ENCODE measurements at places on chromosomes 11 and 22. TPM values are rescaled to one million over a fixed set of nuclear protein-coding genes. Genes with fewer than 3 reads are reported as not detected.
A peak's percentile ranks its signal among the peaks of the same experiment; 100 is the strongest.

- no peaks in the 10 kb centered on the region for H3K27me3 ChIP-seq
- H3K4me3 ChIP-seq: no peak overlapping the region
- H3K36me3 ChIP-seq: no peaks in the 10 kb centered on the region
- H3K4me1 ChIP-seq: peaks cover 23% of the 10 kb centered on the region
These were observed 55.7 kb downstream of the LINC01488 start for GRCh38 chr11:69537126-69537525.

- no peaks in the 10 kb centered on the region for H3K4me1 ChIP-seq
- H3K27ac ChIP-seq: no peak overlapping the region
- DNase-seq: no peak
These were observed 25.7 kb upstream of the CCDC188 start for GRCh38 chr22:20176421-20177085.

GRCh38 chr22:49887702-49888101, 30.5 kb downstream of the ALG12 start:
- H3K27me3 ChIP-seq: no peaks in the 10 kb centered on the region
- H3K27ac ChIP-seq: no peak overlapping the region
- peaks cover 44% of the 10 kb centered on the region for H3K36me3 ChIP-seq
- no peak overlapping the region for H3K4me3 ChIP-seq
- H3K4me1 ChIP-seq: peaks cover 17% of the 10 kb centered on the region

- peaks cover 3% of the 10 kb centered on the region for H3K36me3 ChIP-seq
- peaks cover 68% of the 10 kb centered on the region for H3K27me3 ChIP-seq
- no peak for DNase-seq
- H3K27ac ChIP-seq: no peak overlapping the region
- peaks cover 13% of the 10 kb centered on the region for H3K4me1 ChIP-seq
These were observed 887 bp downstream of the TRPC6 start for GRCh38 chr11:101582989-101583250.

Gene MMP3
- total RNA-seq: not detected

Gene CRYAB
- total RNA-seq: 770 TPM

- peaks cover 4% of the 10 kb centered on the region for H3K36me3 ChIP-seq
- H3K4me1 ChIP-seq: peaks cover 9% of the 10 kb centered on the region
- H3K27ac ChIP-seq: no peak overlapping the region
- H3K27me3 ChIP-seq: peaks cover 11% of the 10 kb centered on the region
These were observed 59.8 kb downstream of the WNT7B start for GRCh38 chr22:45917146-45917545.

GRCh38 chr22:33853200-33854097, 66.8 kb downstream of the LARGE1 start:
- peaks cover 33% of the 10 kb centered on the region for H3K4me1 ChIP-seq
- no peaks in the 10 kb centered on the region for H3K27me3 ChIP-seq
- no peaks in the 10 kb centered on the region for H3K36me3 ChIP-seq
- H3K4me3 ChIP-seq: peak overlapping the region; percentile 72
- H3K27ac ChIP-seq: peak overlapping the region; percentile 89
- no peak for DNase-seq

- H3K36me3 ChIP-seq: no peaks in the 10 kb centered on the region
- H3K27ac ChIP-seq: no peak overlapping the region
- H3K4me1 ChIP-seq: peaks cover 50% of the 10 kb centered on the region
- no peak for DNase-seq
- no peak overlapping the region for H3K4me3 ChIP-seq
- H3K27me3 ChIP-seq: no peaks in the 10 kb centered on the region
These were observed 42.9 kb downstream of the MICAL3 start for GRCh38 chr22:17981497-17981896.

- H3K27ac ChIP-seq: no peak overlapping the region
- no peak for DNase-seq
- peaks cover 11% of the 10 kb centered on the region for H3K36me3 ChIP-seq
- H3K4me3 ChIP-seq: no peak overlapping the region
These were observed 39.9 kb upstream of the ANO1 start for GRCh38 chr11:70038034-70038834.

Gene ZNF280B
- total RNA-seq: 4.7 TPM

Gene RHOD
- 26.5 TPM for total RNA-seq

Gene SMIM35
- not detected for total RNA-seq

DNA sequence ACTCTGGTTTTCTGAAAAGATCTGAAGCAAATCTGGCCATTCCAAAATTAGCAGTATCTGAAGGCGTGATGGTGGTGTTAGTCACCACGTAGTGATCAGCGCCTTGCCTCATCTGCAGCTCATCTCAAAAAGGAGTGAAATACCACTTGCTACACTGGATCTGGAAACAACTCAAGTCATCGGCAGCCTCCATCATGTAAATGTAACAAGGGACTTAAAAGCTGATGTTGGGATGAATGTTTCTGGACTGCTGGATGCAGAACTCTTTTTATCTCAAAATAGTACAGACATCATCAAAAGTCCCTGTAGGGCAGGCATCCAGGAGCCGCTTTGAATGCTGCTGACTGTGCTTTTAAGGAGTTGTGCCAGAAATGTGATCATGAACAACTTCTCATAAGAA, 14.1 kb upstream of the APLP2 start:
- no peaks in the 10 kb centered on the region for H3K36me3 ChIP-seq
- no peak overlapping the region for H3K27ac ChIP-seq
- DNase-seq: no peak
- H3K4me1 ChIP-seq: peaks cover 13% of the 10 kb centered on the region
- no peak overlapping the region for H3K4me3 ChIP-seq
- H3K27me3 ChIP-seq: peaks cover 10% of the 10 kb centered on the region

Gene DDI1
- total RNA-seq: not detected

DNA sequence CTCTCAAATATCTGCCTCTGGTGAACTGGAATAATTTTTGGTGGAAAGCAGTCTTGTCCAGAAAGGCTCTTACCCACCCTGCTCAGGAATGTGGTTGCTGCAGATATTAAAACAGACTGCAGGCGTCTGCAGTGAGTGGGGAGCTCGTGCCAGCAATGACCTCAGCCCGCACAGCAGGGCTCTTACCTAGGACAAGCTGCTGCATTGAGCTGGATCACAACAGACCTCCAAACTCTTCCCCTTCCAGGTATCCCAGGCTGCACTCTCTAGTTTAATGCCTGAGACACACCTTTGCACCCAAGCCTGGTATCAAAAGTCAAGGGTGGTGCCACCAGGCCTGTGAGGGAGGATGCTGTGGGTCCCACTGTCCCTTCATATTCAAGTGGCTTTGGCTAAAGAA, 69.7 kb upstream of the CDON start:
- peak overlapping the region; percentile 50 for H3K27ac ChIP-seq
- no peak overlapping the region for H3K4me3 ChIP-seq
- no peaks in the 10 kb centered on the region for H3K36me3 ChIP-seq
- DNase-seq: peak; percentile 79
- H3K27me3 ChIP-seq: no peaks in the 10 kb centered on the region

Gene HTR3B
- total RNA-seq: not detected

DNA sequence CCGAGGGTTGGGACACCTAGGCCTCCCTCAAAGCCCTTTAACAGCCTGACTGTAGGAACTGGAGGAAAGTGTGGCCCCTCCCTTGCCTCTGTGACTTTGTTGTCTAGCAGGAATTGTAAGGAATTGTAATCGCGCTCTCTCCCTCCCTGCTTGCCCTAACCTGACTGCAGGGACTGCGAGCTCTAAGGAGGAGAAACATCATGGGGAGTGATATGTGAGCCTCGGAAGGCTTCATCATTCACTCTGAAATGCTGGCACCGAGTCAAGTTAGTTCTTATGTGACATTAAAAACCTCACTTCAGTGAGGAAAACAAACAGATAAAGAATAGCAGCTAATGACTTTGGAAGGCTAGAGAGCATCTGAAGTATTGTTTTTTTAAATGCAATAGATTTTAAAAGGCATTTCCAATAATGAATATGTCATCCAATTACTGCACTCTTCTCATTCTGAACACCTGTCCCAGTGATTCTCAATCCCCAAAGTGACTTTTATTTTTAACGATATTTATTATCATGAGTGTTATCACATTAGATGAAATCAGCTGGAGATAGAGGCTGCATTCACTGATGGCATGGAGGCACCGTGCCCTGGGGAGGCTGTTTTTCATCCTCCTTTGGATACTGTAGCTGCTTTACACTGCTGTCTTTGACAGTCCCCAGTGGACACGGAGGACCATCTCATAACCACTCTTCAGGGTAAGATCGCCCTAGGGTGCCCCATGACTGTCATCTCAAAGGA, 58.5 kb upstream of the NTM start:
- no peak for DNase-seq
- H3K36me3 ChIP-seq: peaks cover 2% of the 10 kb centered on the region
- H3K27ac ChIP-seq: no peak overlapping the region
- H3K4me3 ChIP-seq: no peak overlapping the region
- no peaks in the 10 kb centered on the region for H3K4me1 ChIP-seq

Gene TSKU
- total RNA-seq: 42.3 TPM

GRCh38 chr11:119336744-119337469, 2.6 kb downstream of the RNF26 start:
- DNase-seq: peak; percentile 44
- H3K4me3 ChIP-seq: no peak overlapping the region
- no peaks in the 10 kb centered on the region for H3K36me3 ChIP-seq

DNA sequence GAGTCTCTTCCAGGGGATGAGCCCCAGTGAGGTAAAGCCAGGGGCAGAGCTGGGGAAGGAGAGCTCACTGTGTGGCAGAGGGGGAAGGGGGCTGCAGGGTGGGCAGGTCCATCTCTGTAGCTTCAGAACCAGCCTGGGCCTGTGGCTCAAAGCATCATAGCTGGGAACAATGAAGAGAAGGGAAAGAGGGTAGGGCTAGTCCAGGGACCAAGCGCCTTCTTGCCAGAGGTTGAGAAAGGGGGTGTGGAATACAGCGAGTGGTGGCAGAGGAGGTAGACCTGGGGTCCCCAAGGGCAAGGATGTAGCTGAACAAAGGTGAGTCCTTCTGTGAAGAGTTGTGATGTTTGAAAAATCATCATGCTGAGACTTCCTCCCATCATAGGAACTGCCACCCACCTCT, 1.2 kb upstream of the PLA2G3 start:
- peaks cover 15% of the 10 kb centered on the region for H3K27me3 ChIP-seq
- H3K4me1 ChIP-seq: peaks cover 4% of the 10 kb centered on the region
- no peaks in the 10 kb centered on the region for H3K36me3 ChIP-seq
- no peak for DNase-seq
- H3K27ac ChIP-seq: no peak overlapping the region

Measured in chondrocyte (in vitro differentiated cells).